Fibroblast of skin of back (primary cell): ENCODE measurements at places on chromosomes 16 and 17.

GRCh38 chr16:86914876-86915717 lies 336.7 kb downstream of the FOXL1 start:
- peak; percentile 17 for DNase-seq

DNA sequence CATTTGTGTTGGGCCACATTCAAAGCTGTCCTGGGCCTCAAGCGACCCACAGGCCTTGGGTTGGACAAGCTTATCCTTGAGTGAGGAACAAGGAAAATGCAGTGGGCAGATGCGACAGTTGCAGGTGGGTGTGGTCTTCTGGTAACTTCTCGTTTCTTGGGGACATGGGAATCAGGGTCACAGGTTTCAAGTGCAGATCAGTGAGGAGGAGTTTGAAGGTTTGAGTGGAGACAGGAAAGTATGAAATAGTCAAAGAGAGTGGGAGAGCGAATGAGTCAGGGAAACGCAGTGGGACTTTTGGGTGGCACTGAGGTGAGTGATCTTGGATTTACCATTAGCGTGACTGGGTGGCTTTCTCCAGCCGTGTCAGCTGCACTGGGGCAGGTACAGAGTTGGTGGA lies 15.4 kb upstream of the CCL22 start:
- no peak for DNase-seq

DNA sequence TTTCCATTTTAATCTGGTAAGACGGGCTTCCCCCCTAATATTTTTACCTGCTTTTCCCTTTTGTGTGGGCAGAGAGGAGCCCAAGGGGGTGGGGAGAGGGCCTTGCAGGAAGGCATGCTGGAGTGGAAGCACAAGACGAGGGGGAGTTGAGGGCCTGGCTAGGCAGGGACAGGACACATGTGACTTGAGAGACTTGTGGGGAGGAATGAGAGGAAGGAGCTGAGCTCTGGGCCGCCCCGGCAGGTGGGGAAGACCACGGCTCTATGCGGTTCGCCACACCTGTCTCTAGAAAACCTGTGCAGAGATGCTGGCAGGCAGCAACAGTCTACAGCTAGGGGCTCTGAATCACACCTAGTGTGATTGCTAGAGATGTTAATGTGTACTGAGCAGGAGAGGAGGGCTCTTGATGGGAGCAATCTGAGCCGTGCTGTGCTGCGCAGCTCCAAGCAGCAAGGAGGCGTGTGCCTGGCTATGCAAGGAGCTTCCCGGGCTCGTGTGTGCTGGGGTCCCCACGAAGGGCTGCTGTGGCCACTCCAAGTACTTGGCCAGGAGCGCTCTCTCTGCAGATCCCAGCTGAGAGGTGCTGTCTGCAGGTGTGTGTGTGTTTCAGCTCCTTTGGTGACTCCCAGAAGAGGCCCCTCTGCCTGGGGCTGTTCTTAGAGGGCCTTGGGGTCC lies 50.2 kb downstream of the PDPK1 start:
- DNase-seq = no peak

GRCh38 chr17:27766438-27766837 lies 33.9 kb downstream of the NOS2 start:
- DNase-seq = no peak

- peak; percentile 90 for DNase-seq
Observed at GRCh38 chr16:85151603-85152413, 39.5 kb upstream of the CIBAR2 start.

DNA sequence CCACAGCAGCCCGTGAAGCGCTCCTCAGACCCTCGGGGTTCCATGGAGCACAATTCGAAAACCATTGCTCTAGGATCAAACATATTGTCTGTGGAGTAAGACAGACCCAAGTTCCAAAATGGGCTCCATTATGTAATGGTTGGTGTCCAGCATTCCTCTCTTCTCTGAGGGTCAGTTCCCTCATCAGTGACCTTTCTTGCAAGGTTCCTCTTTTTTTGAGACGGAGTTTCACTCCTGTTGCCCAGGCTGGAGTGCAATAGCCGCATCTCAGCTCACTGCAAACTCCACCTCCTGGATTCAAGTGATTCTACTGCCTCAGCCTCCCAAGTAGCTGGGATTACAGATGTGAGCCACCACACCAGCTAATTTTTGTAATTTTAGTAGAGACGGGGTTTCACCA lies 28.4 kb downstream of the PLXDC1 start:
- DNase-seq = no peak

GRCh38 chr17:80861892-80862291 lies 129.7 kb upstream of the CHMP6 start:
- DNase-seq = peak; percentile 40

- no peak for DNase-seq
Observed at GRCh38 chr17:72425133-72425793, 304.4 kb downstream of the SOX9 start.

DNA sequence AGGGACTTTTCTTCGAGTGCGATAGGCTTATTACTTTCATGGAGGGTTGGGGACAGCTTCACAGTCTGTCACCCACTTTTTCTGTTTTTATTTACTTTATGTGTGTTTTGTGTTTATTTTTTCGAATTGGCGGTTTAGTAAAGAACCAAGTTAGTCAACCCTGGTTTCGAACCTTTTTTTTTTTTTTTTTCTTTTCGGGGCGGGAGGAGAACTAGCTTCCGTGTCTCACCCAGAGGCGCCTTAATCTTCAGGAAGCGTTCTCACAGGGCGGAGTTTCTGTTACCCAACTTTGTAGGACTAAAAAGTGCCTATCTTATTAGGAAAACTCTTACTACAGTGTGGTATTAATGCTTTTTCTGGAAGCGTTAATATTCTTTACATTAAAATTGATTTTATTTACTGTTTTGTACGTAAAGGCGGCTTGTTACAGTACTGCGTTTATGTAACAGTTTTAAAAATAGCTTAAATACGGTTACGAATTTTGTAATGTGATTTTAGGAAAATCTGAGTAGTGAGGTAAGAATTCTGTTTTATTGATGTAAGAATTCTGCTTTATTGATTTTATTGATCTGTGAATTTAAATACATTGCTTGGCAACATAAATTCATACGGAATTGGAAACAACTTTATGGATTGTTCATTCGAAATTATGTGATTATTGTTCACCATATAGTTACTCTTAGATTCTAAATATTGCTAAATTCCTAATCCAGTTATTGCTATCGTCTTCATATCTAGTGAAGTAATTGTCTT lies 885 bp downstream of the ZNF207 start:
- peak; percentile 66 for DNase-seq

- DNase-seq = no peak
Observed at GRCh38 chr17:69669441-69670178, 255.1 kb downstream of the MAP2K6 start.

DNA sequence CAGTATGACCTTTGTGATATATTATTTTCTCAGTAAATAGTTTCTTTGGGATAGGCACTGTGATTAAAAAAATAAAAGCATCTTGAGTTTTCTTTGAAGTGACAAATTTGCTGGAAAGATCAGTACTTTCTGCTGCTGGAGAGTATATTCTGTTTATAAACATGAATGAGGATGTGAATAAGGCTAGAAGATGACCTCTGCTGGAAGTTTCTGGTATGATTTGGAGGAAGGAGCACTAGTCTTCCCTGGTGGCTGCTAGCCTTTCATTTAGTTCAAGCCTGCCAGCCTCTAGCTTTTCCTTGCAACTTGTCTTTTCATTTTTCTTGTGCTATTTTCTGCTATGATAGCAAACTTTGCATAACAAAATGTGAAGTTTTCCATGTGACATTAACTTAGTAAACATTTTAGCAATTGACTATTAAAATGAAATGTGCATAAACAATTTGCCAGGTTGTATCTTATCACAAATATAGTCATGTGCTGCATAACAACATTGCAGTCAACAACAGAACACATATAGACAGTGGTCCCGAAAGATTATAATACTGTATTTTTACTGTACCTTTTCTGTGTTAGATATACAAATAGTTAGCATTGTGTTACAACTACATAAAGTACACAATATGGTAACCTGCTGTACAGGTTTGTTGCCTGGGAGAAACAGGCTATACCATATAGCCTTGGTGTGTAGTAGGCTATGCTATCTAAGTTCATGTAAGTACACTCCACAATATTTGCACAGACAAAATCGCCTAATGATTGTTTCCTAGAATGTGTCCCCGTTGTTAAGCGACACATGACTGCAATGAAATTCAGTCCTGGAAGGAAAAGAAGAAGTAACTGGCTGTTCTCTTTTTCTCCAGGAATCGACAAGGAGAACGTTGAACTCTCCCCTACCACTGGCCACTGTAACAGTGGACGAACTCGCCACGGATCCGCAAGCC lies 18.1 kb upstream of the RAB11FIP4 start:
- DNase-seq = peak; percentile 58
